Activated CD8-positive, alpha-beta T cell treated with anti-CD3 and anti-CD28 coated beads for 36 hours (primary cell): ENCODE measurements at places on chromosomes 1 and 21. TPM values are rescaled to one million over a fixed set of nuclear protein-coding genes. Genes with fewer than 3 reads are reported as not detected.

The FAM110D gene
- not detected for total RNA-seq

The PRDM16 gene
- 0.29 TPM for total RNA-seq

The KRTAP19-6 gene
- total RNA-seq: not detected

The MEX3A gene
- 0.83 TPM for total RNA-seq

The TCHH gene
- total RNA-seq: not detected

The PADI4 gene
- total RNA-seq: 1.6 TPM

The KCNAB2 gene
- 299 TPM for total RNA-seq

The PTGFRN gene
- total RNA-seq: 8.4 TPM

GRCh38 chr1:36731226-36732014 lies 248.7 kb upstream of the CSF3R start:
- peak; percentile 6 for DNase-seq

DNA sequence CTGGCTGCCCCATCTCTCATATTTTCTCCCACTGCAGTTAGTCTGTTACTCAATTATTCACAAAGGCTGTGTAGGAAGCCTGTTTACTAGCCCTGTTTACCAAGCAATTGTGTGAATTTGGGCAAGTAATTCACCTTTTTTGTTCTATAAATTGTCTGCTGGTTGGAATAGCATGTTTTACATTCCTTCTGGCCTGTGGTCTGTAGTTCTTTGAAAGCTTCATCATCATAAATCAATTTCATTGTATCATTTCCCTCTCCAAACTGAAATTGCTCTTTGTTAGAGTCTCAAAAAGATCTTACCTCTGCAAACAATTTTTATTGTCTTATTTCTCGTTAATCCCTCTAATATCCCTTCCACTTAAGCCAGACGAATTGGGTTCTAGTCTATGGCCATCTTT lies 1059.5 kb upstream of the ADGRL4 start:
- DNase-seq: no peak

- DNase-seq: no peak
These were observed 178.0 kb downstream of the ZNF281 start for GRCh38 chr1:200231787-200232231.

DNA sequence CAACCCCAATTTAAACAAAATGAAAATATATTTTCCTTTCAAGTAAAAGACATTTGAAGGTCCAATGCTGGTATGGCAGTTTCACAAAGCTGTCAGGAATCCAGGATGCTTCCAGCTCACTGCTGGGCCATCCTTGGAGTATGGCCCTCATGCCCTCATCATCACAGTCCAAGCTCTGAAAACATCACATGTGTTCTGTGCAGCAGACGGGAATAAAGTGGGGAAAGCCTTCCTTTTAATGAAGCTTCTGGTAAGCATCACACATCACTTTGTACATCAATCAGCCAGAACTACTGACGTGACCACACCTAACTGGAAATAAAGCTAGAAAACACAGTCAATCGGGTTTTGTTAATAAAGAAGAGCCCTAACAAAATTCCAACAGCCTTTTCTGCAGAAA lies 22.7 kb downstream of the CDC42BPA start:
- DNase-seq: no peak

DNA sequence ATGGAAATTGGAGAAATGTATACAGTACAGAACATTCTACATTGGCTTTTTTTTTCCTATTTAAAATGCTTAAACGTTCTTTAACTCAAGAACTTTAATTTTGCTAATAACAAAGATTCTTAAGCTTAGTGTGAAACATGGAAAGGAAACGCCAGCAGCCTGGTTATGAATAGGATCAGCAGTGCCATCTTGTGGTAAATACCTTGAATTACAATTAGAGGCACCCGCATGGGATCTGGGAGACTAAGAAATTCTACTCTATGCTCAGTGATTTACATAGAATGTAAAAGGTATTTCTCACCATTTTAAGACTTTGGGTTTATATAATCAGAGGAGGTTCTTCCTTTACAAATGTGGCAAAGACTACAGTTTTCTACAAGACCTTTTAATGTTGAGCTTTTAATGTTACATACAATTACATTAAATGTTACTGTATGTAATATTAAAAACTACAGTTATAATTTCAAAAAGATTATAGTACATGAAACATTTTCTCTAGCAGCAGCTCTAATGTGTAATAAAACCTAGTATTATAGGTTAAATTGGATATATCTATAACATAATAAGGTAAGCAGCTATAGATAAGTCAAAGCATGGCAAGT lies 32.1 kb upstream of the APOBEC4 start:
- peak; percentile 45 for DNase-seq

DNA sequence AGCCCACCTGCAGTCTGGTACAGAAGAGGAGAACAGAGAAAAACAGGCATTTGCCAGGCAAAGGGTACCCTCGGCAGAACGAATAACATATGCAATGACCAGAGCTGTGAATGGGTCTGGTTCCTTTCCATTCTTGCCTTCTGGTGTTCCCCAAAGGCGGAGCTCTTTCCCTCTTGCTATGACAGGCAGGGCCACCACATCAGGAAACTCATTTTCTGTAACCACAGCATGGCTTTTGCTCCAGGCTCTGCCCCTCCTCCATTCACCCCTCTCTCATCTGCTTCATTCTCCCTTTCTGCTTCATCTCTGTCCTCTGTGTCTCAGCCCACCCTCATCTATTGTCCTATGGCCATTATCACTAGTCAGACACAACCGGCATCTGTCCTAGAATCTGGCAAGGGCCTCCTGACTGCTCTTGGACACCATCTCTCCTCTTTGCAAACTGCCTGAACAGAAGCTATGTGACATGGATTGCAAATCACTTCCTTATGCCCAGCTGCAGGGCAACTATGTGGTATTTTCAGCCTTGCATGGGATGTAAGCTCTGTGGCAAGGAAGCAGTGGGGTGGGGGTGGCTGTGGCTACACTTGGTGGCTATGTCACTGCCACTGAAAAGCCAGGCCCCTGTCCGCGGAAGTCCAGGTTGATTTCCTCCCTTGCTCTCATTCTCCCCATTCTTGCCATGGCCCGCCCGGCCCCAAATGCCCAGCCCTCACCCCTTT lies 78.8 kb upstream of the ABCD3 start:
- no peak for DNase-seq

- DNase-seq: no peak
These were observed 136.2 kb downstream of the BRINP2 start for GRCh38 chr1:177306981-177307380.

- no peak for DNase-seq
These were observed 8.6 kb downstream of the AGO3 start for GRCh38 chr1:35939484-35939883.

DNA sequence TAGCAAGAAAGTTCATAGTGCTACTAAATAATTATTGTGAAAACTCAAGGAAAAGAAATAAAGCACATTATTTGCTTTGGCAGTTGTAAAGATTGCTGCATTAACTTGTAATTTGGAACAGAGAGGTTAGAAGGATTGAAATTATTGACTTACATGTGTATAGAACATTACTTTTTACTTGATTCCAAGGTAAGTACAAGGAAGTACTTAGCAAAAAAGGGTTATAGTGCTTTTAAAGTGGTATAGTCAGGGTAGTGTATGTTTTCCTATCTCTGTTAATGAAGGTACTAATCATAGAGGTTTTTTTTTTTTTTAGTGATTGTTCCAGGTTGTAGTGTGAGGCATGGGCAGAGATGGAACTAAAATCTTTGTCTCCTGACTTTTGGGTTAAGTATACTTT lies 29.4 kb downstream of the MAN1A2 start:
- DNase-seq: no peak

DNA sequence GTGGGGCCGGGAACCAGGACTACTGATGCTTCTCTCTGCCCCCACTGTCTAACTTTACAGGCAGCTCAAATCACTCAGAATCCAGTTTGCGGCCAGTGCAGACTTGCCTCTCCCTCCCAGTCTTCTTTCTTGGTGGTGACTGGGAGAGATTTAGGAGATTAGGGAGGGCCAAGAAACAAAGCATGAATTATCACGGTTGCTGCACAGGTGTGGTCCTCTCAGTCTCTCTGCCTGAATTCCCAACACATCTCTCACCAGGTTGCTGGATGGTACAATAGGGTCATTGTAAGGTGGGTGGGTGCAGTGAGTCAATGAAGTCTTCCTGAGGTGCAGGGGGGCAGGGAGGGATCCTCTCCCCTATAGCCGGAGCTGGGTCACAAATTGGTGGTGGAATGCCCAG lies 12.6 kb downstream of the S100A11 start:
- no peak for DNase-seq

DNA sequence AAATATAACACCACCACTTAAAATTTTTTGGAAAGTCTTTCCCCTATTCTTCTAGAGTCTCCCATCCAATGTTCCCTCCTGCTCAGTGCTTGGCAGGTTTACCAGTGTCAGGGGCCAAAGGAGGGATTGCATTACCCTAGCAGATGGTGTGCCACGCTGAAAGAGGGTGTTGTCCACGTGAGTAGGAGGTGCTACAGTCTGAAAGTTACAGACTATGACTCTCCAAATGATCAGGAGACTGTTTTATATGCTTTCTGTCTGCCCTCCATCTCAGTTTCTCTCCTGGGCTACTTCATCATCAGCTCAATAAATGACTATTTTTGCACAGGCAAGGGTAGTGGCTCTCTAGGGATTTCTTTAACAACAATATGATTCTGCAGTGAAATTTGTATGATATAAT lies 31.3 kb upstream of the ANGPTL7 start:
- DNase-seq: no peak

- no peak for DNase-seq
These were observed 65.6 kb upstream of the RPL11 start for GRCh38 chr1:23625929-23626535.

GRCh38 chr1:7136166-7136953 lies 351.1 kb downstream of the CAMTA1 start:
- no peak for DNase-seq

DNA sequence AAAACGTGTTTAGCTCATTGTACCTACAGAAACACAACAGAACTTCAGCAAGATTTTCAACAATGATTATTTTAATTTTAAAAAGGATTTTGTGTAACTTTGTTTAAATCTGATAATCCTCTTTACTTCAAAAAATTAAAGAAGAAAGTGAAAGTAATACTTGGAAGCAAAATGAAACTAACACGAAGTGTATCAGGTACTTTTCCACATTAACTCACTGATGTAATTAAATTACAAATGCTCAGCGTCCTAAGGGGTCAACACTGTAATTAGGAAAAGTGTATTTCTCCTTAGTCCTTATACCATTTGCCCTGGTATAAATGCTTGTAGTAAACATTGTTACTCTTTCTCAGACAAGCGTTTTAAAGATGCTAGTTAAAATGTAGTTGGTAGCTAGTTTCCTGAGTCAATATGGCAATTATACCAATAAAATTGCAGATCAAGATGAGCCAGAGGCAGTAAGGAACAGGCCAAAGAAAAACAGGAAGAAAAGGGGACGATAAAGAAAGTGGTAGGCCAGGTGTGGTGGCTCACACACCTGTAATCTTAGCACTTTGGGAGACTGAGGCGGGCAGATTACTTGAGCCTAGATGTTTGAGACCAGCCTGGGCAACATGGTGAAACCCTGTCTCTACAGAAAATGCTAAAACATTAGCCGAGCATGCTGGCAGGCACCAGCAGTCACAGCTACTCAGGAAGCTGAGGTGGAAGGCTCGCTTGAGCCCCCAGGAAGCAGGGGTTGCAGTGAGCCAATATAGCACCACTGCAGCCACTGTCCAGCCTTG lies 553.0 kb downstream of the SMYD3 start:
- DNase-seq: peak; percentile 18
